ENCODE measurements at places on chromosomes 11 and 22.

- no peak for DNase-seq
Measured at GRCh38 chr11:81963018-81963417, 770.6 kb downstream of the FAM181B start.

DNA sequence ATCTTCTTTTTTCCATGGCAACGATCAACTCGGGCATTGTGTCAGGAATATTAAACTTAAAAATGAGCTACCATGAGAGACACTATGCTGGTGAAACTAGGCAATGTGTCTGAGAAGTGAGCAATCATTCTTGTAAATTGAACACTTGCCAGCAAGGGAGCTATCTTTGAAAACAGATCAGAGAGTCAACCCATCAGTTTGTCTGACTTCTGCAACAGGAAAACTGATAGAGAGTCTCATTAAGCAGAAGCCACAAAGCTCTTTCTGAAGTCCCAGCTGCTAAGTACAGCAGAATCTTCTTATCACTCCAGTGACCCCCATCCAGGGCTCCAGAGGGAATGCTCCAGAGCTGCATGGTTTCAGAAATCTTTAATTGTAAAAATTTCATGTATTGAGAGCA, 114.7 kb downstream of the MSANTD4 start:
- no peak for DNase-seq

DNA sequence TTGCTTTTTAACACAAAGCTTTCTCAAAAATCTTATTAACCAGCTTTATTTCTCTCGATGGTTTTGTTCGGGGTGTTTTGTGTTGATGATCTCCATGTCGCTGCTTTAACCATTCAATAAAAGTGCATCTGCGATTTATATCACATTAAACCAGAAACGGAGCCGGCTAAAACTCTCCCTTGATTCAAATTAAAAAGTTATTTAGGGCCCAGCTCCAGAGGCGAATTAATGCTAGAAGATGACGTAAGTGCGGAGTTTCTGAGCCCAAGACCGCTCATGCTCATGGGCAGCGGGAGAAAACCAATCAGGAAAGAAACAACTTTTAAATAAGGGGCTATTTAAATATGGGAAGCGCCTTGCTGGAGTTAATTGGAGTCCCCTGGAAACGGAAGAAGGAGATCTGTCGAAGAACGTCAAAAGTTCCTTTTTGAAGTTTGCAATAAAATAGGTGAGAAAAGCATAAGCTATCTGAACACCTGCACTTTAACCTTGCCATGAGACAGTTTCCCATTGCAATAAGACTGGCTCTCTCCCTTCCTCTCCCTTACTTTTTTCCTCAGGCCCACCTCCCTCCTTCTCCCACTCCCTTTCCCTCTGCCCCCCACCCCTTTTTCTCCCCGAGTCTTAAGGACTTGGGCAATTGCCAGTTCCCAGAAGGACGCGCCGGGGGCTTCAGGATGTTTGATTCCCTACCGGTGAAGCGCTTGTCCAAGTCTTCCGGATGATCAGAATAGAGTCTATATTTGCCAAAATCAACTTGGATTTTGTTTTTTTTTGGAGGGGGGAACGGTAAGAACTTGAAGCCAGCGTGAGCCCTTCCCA, 1.9 kb upstream of the DBX1 start:
- DNase-seq: no peak

GRCh38 chr11:74094393-74094792, 76.4 kb downstream of the C2CD3 start:
- no peak for DNase-seq

DNA sequence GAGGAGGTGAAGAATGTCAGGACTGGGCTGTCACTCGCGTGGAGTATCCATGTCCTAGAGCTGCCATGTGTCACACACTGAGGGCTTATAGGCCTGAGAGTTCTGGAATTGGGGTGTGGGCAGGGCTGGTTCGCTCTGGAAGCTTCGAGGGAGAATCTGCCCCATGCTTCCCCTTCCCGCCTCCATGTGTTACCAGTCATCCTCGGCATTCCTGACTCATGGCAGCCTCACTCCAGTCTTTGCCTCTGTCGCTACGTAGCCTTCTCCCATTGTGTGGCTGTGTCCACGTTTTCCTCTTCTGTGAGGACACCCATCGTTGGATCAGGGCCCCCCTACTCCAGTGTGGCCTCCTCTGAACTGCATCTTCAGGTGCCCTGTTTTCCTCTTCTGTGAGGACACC, 301.2 kb downstream of the TBC1D22A start:
- no peak for DNase-seq

- DNase-seq: no peak
Measured at GRCh38 chr11:75763846-75764245, 4.7 kb upstream of the DGAT2 start.

GRCh38 chr11:27339941-27340340, 23.1 kb downstream of the CCDC34 start:
- no peak for DNase-seq

GRCh38 chr11:122048401-122048800, 67.6 kb downstream of the BLID start:
- no peak for DNase-seq
